ENCODE measurements at places on chromosomes 16 and 17.

DNA sequence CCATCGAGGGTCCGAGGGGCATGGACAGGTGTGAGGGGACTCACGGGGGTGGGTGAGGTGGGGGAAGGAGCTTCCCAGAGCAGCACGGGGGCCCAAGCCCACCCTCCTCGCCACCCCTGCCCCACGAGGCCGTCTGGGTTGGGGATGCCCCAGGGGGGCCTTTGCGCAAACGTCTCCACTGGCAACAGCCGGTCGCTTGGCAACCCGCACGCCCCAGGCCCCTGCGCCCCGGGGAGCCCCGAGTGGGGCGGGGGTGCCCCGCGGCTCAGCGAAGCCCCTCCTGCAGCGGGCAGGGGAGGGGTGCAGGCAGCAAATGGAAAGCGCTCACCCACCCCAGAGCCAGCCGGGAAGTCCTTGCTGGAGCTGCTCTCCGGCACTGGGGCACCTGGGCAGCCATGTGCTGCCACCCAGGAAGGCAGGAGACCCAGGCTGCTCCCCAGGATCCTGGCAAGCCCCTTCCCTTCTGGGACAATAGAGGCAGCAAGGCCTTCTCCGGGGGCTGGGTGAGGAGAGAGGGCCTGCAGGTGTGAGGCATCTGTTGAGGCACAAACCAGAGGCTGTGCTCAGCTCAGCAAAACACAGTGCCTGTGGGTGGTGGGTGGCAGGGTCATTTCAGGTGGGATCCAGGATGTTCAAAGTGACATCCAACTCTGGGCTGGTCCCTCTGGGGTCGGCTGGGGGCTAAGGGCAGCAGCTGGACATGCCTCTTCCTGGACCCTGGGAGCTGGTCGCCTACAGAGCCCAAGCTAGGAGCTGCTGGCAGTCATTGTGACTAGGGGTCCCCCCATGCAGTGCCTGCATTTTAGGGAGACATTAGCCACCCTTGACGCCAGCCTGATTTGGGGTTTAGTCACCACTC lies 80.9 kb upstream of the CBX4 start:
- no peak for DNase-seq

DNA sequence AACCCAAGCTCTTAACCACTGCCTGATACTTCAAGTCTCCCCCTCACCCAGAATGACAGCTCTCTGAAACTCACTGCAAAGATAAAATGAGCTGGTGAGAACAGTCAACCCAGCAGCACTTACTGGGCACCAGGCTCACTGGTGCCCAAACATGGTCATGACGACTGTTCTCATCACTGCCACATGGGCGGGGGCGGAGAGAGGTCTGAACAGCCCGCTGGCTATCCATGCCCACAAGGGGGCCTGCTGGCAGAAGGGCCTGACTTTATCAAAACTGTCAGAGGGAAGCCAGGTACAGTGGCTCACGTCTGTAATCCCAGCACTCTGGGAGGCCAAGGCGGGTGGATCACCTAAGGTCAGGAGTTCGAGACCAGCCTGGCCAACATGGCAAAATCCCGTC lies 4.0 kb downstream of the MYBBP1A start:
- no peak for DNase-seq

DNA sequence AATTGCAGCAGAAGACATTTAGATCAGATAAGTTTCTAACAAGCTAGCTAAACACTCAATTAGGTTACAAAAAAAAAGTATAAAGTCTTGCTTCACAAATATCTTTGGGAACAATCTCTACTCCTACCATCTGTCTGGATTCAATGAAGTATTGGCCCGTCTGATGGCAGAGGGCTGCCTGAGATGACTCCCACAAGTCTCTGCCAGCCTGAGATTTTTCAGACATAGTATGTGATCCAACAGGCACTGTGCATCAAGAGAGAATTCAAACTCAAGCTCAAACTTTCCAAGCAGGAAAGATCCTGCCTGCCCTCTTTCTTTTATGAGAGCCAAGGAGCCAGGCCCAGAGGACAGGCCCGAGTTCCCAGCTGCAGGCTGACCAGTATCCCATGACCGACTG lies 22.6 kb downstream of the SLC39A11 start:
- no peak for DNase-seq

DNA sequence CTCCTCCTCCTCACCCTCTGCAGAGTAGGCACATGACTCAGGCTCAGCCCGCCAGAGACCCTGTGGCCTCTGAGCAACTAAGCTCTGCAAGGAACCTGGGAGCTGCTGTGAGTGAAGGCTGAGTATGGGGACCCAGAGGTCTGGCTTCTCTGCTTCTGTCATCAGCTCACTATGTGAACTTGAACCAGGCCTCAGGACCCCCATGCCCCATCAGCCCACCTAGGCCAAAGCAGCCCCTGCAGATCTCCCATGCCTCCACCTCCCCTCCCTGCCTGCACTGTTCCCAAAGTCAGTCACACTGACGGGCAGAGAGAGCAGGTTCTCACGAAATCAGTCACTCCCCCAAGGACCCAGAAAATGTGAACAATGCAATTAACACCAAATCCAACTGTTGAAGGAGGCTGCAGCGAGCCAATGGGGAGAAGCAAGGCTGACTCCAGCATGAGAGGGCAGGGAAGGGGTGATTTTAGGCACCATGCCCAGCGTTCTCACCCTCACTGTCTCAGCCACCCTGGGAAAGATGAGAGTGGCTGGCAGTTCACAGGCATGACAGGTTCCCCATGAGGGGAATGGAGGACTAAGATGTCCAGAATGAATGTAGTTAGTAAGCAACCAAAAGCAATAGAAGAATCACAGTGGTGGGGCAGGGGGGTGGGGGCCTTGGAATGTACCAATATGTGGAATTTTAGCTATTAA lies 60.6 kb downstream of the BEAN1 start:
- DNase-seq = no peak

DNA sequence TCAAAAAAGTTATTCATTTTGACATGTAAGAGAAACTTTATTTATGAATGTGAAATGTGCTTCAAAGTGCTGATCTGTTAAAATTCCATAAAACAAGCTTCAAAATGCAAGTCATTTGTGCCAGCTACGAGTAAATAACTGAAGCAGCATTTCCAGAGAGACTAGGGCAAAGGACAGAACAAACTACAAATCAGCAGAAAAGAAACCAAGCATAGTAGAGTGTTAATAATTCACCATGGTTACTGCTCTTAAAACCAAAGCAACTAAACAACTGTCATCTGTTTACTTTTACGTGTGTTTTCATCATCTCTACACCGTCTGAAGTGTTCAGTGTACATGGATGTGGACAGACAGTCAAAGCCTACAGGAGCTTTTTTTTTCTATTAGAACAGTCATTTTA lies 1.6 kb upstream of the ASPA start:
- no peak for DNase-seq

DNA sequence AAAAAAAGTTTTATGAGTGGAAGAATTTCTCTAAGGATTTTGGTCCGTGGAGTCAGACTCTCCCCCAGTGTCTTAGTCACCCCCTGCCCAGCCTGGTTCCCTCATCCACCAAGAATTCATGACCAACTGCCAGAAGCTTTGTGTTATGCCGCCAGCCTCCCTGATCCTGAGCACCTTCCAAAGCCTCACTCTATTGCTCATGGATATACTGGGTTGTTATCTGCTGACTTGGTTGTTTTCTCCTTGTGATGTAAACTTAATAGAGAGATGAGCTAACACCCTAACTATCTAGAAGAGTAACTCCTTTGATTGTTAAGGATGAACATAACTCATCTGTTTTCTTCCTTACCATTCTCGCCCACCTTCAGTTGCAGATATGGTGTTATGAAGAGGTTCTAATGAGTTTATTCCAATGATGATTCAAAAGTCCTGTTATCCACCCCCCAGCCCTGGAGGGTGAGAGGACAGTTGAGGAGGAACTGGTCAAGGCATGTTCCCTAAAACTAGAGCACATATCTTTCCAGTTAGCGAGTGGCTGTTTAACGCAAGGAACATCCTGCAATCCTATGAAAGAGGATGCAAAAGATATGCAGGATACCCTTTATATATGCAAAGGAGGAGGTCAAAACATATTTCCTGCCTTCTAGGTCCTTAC lies 1.5 kb upstream of the PSMD3 start:
- no peak for DNase-seq
